ENCODE measurements at places on chromosomes 12 and 14.

DNA sequence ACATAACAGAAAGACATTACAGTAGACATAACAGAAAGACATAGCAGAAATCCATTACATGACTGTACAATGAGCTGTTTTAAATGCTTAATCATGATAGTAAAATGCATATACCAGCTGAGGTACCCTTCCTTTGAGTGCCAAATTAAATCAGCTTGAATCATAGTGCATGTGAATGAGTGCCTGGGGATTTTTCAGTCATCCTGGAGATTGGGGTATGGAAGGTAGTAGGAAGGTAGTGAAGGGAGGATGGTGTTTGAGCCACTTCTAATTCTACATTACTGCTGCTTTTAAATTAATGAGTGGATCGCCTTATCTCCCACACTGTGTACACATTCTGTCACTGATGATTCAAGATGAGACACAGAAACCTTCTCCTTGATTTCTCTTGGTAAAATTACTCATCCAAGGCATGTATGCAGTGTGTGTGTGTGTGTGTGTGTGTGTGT, 534.2 kb downstream of the LRFN5 start:
- DNase-seq, result no peak

DNA sequence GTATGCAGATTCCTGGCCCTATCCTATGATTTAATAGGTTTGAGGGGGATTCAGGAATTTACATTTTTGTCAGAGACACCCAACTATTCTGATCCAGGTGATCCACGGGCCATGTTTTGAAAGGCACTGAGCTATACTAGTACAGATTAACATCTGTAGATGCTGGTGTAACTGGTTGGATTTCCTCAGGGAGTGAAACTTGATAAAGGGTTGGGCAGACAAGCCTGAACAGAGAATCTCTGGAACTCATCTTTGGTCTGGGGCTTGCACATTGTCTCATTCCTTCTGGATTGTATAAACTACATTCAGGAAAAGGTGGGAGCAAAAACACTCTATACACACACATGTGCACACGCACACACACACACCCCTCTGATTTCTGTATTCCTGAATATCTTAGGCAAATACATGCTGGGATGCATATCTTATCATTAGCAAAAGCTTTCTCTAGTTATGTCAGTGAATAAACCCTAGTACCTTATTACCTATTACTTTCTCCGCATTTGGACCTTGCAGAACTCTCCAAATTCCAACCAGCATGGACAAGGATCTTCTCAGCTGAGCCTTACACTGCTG, 104.6 kb downstream of the SLC38A1 start:
- DNase-seq, result no peak

DNA sequence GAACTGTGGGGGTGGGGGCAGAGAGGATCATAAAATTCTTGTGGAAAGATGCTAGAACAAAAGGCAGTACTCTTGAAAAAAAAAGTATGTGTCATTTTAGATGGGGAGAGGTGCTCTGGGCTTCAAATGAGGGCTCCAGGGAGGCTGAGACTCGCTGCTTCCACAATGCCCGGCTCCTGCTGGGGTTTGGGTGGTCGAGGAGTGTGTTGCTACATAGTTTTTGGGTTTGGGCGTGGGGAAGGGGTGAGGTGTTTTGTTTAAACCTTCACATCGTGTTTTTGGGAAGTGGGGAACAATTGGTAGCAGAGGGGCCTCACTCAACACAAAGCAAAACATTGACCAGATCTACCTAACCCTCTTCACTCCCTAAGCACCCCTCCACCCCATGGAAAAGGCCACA, 8.1 kb downstream of the ISCA2 start:
- no peak for DNase-seq

GRCh38 chr12:5308996-5309395, 122.9 kb upstream of the NTF3 start:
- no peak for DNase-seq

DNA sequence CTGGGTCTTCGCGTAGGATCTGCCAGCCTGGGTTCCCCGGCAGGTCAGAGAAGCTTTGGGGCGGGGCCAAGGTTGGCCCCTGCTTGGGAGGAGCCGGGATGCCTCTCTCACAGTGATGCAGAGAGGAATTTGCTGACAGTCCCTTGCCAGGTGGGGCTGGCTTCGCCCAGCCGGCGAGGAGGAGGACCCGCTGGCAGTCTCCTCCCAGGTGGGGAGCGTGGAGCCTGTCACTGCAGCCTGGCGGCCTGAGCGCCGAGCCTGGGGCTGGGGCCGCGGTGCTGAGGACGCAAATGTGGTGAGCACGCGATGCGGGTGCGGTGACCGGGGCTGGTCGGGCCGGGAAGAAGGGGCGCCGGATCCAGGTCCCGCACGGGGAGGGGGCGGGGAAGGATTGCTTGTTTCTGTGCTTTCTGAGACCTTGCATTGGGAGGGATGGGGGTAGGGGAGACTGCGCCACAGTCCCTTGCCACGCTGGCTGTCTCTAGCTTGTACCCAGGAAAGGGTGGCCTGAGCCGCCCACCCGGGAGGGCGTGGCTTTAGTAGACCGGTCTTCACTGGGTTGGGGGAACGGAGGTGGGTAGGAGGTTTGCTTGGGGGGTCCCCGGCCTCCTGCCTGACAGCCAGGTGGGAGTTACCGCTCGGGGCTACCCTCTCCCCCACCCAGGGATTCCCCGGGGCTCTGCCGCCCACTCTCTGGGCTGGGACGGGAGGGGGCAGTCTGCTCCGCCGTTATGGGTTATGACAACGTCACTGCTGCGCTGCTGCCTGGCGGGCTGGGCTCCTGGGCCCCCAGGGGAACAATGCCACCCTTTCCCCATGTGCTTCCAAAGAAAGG, at the start of gene TMEM63C:
TSS of gene TMEM63C (plus strand) at position 196 of the 835 bp plus-strand sequence. CDS start 37,016 bp downstream, outside the sequence.
- peak; percentile 77 for DNase-seq

DNA sequence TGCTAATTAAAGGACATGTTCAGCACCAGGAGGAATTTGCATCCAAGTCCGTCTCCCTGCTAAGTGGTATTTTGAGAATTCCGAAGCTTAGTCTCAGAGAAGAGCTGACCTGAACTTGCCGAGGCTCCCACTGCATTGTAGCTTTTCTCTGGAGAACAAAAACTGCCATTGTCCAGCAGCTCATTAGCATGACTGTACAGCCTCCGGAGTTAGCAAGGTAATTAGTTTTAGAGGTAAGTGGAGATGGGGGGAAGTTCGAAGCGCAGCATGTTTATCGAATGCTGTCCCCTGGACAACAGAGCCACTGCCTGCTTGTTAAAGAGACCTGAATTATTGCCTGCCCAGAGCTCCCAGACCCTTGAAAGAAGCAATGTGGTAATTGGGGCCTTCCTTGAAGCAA, 160.3 kb upstream of the PELI2 start:
- DNase-seq, result no peak

Data from NCI-H1436 treated with DMSO at 0.1 percent for 48 hours (cell line).